Frontal cortex (tissue), 4 donors: ENCODE measurements at places on chromosomes 4 and X.

GRCh38 chrX:140091125-140091886 is 126.0 kb upstream of the CXorf66 start:
- DNase-seq, result peak; percentile 45

DNA sequence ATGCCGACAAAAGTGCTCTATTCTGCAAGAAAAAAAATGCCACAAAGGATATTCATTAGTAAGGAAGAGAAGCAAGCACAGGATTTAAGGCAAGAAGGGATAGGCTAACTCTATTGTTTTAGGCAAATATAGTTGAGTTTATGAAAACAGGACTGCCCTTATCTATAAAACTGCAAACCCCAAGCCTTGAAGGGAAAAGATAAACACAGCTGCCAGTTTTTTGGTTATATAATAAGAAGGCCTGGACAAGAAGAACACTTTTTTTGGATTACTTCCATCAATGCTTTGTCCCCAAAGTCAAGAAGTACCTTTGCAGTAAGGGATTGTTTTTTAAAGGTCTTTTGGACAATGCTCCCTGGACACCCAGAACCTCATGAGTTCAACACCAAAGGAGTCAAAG is 45.4 kb upstream of the WWC2 start:
- no peak for DNase-seq

DNA sequence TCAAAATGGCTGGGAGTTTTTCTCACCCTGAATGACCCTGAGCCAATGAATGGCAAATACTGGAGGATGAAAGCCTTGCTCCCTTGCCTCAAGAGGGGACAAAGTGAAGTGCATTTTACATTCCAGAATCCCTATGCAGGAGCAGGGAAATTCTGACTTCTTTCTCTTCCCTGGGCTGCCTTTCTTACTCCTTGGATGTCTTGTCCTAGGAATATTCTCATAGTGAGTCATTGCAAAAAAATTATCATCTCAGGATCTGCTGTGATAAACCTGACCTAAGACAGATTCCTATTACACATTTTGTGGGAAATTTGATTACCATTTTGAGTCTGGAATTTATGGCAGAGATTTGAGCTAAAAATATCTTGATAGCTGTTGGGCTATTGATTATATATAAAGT is 199.9 kb downstream of the TMA16 start:
- DNase-seq, result no peak

DNA sequence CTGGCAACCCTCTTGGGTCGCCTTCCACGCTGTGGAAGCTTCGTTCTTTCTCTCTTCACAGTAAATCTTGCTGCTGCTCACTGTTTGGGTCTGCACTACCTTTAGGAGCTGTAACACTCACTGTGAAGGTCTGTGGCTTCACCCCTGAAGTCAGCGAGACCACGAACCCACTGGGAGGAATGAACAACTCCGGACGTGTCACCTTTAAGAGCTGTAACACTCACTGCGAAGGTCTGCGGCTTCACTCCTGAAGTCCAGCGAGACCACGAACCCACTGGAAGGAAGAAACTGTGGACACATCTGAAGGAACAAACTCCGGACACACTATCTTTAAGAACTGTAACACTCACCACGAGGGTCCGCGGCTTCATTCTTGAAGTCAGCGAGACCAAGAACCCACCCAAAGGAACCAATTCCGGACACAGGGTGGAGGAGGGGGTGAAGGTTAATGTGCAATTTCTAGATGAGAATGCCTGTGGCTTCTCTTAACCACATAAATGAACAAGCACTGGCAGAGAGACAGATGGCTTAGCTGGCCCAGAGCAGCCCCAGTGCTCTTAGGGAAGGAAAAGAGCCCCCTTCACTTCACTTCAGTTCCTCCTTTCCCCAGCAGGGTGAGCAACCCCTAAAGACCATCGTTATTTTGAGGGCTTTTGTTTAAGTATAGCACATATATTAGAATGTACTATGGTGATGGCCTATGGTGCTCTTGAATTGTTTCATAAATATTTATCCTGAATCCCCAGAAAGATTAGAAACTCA is 73.0 kb downstream of the LUZP4 start:
- DNase-seq, result no peak

DNA sequence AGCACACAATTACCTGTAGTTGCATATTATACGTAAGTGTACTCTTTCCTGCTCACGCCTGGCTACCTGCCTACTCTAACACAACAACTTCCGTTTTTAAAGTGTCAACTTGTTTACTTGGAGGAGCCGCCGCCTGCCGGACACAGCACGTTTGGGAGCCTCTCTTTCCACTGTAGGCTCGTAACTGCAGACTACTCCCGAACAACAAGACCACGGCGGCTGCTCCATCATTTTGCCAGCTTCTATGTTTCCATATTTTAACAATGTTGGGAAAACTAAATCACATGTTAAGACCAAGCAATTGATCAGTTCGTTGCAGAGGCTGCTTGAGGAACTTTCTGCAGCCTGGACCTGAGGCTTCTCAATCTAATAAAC is 841 bp downstream of the MTNR1A start:
- DNase-seq, result no peak

- DNase-seq, result no peak
Observed at GRCh38 chrX:108642273-108642628, 94.1 kb downstream of the IRS4 start.

DNA sequence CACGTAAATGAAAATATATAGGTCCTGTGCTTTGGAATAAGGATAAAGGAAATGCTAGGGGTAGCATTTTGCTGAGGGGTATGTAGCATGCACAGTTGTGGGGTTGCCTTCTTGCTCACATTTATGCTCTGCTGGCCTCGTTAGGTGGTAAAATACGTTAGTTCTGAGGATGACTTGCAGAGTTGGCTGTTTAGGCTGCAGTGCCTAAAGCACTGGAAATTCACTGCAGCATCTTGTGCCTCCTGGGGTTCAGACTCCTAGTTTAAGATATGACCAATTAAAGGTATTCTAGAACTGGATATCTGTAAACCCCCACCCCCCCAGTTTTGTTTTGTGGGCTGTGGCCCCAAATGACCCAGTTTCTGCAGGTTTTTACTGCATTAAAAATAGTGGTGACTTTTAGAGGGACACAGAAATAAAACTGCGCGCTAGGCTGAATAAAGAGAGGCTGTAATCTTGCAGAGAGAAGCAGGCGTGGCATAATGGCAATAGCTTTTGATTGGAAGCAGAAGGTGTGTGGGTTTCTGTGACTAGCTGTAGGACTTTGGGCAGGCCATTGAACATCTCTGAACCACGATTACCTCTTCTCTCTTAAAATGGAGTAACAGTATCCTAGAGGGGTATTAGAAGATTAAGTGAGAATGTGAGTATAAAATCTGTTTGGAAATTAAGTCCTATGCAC is 79.3 kb downstream of the REPS2 start:
- DNase-seq, result no peak

DNA sequence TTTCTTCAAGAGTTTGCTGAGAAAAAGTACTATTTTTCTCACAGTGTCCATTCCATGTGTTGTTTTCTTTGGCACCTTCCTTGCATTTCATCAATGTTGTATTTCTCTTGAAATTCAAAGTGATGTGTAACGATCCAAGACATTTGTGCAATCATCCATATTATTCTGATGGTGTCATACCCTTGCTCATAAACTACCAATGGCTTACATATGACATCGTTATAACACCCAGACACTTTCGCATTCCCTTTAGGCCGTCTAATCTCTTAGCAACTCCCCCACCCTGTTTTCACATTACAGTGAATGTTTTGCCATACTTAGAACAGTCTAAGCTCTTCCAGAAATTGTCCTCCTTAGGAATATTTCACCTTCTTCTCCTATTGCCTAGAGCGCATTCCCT is 1779.0 kb downstream of the PCDH7 start:
- no peak for DNase-seq

DNA sequence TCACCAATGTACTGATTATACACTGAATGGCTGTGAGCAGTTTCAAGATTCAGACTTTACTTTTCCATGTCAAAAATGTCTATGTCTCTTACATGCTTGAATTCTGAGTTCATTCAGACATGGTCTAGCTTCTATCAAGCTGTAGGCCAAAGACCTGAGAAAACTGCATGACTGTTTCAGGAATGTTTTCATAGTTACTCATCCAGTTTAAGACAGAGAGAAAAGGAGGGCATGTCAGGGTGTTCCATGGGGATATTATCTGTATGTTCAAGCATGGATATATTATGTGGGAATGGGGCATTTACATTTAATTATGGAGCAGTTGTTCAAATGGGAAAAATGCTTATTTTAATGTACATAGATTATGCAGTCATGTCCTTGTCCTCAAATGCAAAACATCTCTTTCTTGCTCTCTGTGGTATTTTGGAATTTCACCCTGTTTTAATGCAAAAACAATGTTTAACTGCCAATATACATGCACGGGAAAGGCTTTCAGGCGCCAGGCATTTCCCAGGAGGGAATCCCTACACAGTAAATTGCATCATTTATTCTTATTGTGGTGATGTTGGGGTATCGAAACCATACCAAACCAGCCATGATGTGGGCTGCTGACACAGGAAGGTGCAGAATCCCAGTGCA is 429.1 kb upstream of the INTU start:
- DNase-seq, result no peak

DNA sequence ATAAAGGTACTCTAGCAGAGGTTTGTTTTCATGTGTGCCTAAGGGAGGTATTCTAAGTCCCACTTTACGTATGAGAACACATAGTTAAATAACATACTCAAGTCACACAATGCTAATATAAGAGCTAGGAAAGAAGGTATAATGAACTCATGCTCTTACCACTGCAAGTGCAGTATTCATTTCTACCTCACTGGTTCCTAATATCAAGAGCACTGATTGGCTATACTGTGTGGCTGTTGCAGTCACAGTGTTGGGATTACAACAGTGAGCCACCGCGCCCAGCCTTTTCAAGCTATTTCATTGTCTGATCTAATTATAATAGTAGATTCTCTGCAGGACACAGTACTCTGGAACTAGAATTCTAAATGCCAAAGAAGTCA is 84.0 kb downstream of the PDS5A start:
- DNase-seq, result no peak

DNA sequence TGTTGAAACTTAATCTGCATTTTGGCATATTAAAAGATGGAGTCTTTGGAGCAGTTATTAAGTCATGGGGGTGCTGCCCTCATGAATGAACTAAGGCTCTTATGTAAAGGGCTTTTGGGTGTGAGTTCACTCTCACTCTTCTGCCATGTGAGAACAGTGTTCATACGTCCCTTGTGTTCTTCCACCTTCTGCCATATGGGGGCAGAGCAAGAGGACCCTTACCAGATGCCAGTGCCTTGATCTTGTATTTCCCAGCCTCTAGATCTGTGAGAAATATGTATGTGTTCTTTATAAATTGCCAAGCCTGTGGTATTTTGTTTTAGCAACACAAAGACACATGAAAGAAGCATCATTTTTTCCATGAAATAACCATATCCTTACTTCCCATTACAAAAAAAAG is 213.9 kb downstream of the SPOCK3 start:
- DNase-seq, result no peak

GRCh38 chr4:8403173-8403753 is 37.3 kb downstream of the ACOX3 start:
- DNase-seq, result peak; percentile 78

- no peak for DNase-seq
Observed at GRCh38 chr4:87097075-87097474, 123.3 kb downstream of the KLHL8 start.

GRCh38 chr4:951594-952468 is 19.6 kb downstream of the TMEM175 start:
- DNase-seq, result no peak

GRCh38 chr4:41660352-41660751 is 88.2 kb downstream of the PHOX2B start:
- DNase-seq, result no peak

- DNase-seq, result no peak
Observed at GRCh38 chr4:10925996-10926395, 241.4 kb upstream of the CLNK start.

DNA sequence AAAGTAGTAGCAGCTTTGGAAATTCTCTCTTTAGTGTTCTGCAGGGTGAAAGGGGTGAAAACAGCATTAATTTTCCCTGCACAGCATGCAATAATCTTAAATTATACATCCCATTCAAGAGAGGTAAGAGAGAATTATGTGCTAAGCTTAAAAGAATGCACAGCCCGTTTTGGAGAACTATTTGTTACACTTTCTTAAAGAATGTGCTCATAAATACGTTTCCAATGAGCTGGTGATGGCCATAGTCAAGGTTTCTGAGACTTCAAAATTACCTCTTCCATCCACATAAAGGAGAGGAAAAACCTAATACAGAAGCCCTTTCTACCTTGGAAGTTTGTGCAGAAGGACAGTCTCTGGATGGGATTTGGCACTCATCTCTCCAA is 766.7 kb upstream of the TENM3 start:
- no peak for DNase-seq

- no peak for DNase-seq
Observed at GRCh38 chrX:108397627-108398391, 40.4 kb downstream of the COL4A6 start.

GRCh38 chr4:28209371-28209924 is 1348.8 kb downstream of the STIM2 start:
- no peak for DNase-seq

GRCh38 chr4:112076919-112077608 is 68.2 kb upstream of the FAM241A start:
- DNase-seq, result no peak

GRCh38 chrX:41665686-41666085 is 23.1 kb upstream of the GPR34 start:
- no peak for DNase-seq

GRCh38 chrX:2894885-2895292 is 34.2 kb downstream of the ARSD start:
- DNase-seq, result no peak

DNA sequence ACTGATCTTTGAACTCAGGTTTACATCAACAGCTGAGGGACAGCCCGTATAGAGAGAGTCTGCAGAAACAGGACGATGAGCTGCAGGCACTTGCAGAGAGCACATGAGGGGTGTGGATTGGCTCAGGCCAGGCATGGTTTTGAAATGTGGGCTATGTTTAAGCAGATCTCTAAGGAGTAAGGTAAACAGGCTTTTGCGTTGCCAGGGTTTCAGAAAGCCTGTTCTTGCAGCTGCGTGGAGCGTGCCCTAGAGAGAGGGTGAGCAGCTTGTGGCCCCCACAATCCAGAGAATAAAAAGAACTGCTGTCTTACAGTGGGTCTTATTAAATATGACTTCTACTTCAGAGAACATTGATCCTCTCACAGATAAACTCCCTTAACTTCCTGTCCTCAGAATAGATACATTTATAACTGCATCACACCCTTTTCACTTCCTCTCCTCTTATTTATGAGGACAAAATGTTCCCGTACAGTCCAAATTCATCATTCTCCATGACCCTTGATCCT is 64.1 kb downstream of the TMA16 start:
- no peak for DNase-seq

DNA sequence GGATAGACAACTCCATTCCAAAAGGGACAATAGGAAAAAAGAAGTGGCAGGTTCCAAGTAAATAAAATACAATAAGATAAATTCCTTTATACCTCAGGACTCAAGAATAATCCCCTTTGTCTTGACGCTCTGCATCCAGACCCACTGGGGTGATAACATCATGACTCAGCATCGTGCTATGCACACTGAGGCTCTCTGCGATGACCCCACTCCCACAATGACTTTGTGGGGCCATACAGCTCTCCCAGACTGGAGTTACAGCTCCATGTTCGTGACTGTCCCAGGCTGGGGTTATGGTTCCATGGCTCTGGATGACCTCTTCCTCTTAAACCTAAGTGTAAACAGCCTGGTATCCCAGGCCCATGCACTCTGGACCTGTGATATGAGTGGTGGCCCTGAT is 254.5 kb upstream of the ADGRL3 start:
- no peak for DNase-seq
